ENCODE measurements at places on chromosomes 4 and X.

DNA sequence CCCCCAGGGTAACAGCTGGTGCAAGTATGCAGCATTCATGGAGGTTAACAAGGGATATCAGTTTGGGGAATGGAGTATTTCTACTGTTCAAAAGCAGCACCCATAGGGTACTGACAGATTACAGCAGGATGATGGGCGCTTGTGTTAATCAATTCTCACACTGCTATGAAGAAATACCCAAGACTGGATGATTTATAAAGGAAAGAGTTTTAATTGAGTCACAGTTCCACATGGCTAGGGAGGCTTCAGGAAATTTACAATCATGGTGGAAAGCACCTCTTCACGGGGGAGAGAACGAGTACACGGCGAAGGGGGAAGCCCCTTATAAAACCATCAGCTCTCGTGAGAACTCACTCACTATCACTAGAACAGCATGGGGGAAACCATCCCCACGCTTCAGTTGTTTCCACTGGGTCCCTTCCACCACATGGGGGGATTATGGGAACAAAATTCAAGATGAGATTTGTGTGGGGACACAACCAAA, 64.1 kb downstream of the TNIP2 start:
- DNase-seq: no peak

DNA sequence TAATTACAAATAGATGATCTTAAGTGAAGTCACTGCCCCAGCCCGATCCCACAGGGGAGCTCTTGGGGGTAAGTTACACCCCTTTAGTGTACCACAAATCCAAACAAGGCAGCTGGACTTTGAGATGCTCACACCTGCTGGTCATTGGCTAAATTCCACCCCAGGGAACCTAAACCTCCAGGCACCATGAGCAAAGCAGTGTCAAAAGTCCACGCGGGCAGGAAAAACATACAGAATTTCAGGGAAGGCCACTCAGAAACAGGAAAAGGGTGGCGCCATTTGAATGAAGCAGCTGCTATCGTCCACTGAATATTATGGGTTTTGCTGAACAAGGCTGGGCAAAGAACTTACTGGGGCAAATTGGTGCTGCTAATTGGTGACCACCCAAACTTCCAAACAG, 30.9 kb downstream of the SUPT20HL1 start:
- DNase-seq: no peak

DNA sequence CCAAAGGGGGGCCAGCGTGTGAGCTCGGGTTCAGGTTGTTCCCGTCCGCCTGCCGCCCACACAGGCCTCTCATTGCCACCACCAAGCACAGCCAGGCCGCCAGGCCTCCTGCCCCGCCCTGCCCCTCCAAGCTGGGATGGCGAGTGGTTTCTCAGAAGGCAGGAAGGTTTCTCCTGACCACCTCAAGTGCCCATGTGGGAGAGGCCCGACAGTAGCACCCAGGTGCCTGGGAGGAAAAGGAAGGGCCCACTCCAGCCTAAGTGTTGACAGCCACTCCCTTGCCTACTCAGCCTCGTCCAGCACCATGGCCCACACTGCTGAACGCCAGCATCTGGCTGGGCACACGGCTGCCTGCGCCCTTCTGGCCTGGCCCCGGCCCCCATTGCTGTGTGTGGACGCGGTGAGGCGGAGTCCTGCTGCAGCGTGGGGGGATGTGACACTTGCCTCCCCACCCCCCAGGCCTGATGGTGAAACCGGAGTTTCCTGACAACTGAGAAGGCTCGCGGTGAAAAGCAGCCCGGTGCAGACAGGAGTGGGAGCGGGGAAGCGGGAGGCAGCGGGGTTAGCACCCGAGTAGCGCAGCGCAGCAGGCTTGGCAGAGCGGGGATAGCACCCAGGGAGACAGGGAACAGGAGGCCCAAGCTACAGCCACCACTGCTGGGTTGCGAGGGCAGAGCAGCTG, 19.2 kb downstream of the FLNA start:
- no peak for DNase-seq

DNA sequence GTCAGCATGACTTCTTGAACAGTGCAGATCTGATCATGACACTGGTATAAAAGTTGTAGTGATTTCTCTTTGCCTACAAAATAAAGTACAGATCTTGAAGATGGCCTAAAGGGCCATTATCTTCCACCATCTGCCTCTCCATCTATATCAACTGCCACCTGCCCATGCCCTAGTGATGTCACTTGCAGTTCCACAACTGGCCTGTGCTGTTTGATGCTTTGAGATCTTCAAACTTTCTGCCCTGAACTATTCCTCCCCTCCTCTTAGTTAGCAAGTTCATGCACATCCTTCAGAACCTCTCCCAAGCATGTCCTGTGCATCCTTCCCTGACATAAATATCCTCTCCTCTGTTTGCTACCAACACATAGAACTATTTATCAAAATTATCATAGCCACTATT, 217.0 kb downstream of the SOWAHB start:
- no peak for DNase-seq

GRCh38 chr4:52545099-52546069, 113.7 kb downstream of the USP46 start:
- peak; percentile 72 for DNase-seq

DNA sequence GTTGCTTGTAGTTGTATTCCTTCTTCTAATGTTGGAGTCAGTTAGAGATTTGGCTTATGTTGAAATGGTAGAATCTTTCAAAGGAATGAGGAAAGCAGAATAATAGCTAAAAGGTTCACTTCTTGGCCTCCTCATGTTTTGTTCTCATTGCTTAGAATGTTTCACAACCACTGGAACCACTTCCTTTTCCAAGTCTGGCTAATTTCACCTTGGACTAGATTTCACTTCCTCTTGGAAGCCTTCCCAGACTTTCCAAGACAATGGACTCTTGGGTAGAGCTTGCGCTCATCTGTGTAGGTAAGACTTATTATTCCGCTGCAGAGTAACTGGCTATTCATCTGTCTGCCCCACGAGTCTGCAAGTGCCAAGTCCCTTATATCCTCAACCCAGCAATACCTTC, 8.3 kb downstream of the SPATA18 start:
- DNase-seq: no peak

- DNase-seq: no peak
Measured at GRCh38 chr4:60241866-60242265, 958.3 kb upstream of the ADGRL3 start.

GRCh38 chr4:99008051-99008450, 12.5 kb downstream of the METAP1 start:
- DNase-seq: no peak

GRCh38 chrX:30065226-30065625, 150.1 kb upstream of the MAGEB2 start:
- no peak for DNase-seq

GRCh38 chr4:165360985-165361670, 17.7 kb upstream of the CPE start:
- DNase-seq: no peak

DNA sequence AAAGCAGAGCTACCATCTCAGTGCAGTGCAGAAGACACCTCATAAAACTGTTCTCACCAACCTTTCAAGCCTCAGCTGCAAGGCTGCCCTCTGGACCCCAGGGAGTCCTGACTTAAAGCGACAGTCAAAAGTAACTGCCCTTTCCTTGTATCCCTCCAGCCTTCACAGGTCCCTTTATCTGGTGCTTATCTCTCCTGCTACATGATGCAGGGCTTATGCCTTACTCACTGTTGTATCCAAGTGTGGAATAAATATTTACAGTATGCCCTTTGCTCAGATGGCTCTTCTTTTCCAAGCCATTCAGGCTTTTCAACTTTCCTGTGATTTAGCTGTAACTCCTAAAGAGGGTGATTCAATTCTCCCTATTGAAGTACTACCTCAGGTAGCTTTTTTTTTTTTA, 92.6 kb downstream of the KDR start:
- no peak for DNase-seq

DNA sequence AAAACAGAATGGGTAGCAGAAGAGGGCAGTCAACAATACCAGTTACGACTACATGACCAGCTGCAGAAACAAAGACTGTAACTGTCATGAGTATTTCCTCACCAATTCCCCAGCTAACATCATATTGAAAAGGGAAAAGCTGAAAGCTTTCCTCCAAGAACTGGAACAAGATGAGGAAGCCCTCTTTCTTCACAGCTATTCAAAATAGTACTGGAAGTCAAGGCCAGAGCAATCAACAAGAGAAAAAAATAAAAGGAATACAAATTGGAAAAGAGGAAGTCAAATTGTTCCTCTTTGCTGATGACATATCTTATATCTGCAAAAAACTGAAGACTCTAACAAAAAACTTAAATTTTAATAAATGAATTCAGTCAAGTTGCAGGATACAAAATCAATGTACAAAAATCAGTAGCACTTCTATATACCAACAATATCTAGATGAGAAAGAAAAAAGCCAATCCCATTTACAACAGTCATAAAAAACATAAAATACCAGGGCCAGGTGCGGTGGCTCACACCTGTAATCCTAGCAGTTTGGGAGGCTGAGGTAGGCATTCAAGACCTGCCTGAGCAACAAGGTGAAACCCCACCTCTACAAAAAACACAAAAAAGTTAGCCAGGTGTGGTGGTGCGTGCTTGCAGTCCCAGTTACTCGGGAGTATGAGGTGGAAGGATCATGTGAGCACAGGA, 125.4 kb downstream of the ATP8A1 start:
- no peak for DNase-seq

DNA sequence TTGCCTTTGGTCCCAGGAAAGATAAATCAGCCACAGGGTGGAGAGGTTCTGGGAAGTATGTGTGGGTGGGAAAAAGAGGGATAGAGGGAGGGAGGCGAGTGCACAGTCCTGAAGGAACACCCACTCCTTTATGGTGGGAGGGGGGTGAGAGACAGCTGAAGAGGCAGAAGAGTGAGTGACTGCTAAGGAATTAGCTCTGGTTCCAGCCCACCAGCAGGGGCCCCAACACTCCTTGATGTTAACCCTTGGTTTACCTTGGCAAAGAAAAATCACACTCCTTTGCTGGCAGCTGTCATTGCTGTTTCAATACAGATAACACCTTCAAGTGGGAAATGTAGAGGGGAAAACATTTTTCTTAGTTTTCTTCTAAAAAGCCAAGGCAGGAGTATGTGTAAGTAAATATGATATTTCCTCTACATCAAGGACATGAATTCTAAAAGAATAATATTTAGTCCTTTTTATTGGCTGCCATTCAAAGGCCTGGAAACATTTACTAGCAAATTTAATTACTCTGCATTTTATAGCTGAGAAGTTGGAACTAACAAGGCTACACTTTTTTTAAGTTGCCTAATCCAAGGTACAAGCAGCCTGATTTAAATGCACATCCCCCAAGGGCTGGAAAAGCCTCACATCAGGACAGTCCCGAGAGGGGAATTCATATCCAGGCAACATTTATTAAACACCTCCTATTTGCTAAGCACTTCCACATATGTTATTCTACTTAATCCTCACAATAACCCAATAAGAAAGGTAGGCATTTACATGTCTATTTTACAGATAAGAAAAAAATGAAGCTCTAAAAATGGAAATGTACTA, 81.7 kb downstream of the HS6ST2 start:
- DNase-seq: no peak

DNA sequence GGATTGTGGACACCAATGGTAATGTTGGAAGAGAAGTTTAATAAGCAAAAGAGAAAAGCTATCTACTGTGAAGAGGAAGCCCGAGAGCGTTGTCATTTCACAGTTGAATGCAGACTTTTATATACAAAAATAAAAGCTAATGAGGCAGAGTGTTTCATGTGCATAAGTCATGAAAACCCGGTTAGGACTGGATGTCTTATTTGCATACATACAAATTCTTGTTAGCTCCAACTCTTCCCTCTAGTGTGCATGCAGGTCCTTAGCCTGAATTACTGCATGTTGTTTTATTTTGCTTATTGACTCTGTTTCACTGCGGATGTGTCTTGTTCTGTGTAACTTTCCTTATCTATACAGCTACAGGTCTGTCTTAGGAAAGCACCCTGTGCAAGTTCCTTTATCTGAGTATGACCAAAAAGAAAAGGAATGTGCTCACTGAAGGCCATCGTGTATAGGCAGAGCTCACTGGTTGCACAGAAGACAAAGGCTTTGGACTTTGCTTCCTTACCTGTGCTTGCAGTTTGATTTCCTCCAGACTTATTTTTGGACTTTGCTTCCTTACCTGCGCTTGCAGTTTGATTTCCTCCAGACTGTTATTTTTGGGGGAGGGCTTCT, 25.1 kb upstream of the UGT2B11 start:
- no peak for DNase-seq

GRCh38 chr4:3021627-3022026, 52.7 kb downstream of the HTT-AS start:
- peak; percentile 52 for DNase-seq
